ENCODE measurements at places on chromosomes 4 and X. TPM values are rescaled to one million over a fixed set of nuclear protein-coding genes. Genes with fewer than 3 reads are reported as not detected.

DNA sequence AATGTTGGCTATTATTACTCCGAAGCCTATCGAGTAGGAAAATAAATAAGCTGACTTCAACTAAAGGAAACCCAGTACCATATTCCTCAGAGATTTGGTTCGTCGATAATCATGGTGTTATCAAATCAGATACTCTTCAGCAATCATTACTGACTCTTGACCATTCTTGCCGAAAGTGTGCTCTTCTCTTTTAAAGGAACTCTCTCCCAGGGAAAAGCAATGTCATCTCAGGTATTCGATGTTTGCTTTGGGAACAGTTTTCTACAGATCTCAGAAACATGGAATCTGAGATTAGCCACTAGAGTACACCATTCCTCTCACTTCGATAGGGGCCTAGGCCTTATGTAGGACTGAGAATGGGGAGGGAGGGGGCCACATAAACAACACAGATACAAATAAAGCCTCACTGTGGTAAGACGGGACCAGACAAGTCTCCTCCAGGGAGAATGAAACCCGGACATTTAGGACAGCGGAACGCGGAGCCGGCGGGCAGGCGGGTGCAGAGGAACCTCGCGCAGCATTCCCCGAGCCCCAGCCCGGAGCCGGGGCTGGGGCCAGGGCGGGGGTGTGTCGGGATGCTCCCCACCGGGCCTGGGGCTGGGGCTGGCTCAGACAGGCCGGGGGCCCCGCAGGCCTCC is 581 bp downstream of the DNAJB14 start:
- no peak for DNase-seq

The ASB5 gene
- polyA plus RNA-seq, result 0.15 TPM

DNA sequence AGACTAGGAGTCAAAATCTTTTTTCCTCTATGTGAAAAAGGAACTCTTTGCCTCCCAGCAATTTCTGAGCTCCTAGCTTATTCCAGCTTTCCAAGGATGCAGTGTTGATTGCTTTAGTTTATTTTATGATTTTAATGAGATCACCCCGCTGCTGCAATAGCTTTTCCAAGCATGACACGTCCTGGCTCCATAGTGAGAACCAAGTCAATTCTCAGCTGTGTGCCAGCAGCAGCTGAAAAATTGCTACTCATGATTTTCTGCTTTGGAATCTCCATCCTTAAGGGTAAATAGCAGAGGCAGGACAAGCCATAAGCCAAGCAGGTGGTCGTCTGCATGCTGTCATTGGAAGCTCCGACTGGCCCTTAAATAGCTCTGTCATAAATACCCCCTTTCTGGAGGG is 64.5 kb downstream of the FTHL17 start:
- no peak for DNase-seq

The SSX7 gene
- not detected for polyA plus RNA-seq

DNA sequence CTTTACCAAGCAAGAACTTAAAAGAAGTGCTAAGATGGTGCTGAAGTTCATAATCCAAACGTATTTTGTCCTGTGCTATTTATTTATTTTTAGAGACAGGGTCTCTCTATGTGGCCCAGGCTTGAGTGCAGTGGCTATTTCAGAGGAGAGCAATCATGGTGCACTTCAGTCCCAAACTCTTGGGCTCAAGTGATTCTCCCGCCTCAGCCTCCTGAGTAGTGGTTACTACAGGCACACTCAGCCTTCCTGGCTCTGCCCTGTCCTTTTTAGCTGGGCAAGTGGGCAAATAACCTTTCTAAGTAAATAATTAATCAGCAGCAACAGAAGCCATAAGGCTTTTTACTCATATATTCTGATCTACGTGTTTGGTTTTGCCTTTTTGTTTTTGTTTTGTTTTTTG is 2.6 kb downstream of the NSD2 start:
- no peak for DNase-seq

DNA sequence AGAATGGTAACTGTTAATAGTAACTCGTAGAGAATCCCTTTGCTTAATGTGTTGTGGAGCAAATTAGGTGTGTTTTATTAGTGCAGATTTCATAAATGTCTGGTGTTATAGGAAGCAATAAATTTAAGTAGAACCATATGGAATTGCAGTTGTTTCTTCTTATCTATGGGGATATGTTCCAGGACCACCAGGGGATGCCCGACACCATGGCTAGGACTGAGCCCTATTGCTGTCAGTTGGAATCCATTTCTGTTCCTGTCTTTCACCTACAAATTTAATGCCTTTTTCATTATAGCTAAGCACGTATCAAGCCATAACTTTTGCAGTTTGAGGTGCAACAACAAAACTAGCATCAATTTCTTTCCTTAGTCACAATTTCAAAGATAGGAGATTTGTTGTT is 72.5 kb downstream of the DDIT4L start:
- no peak for DNase-seq

DNA sequence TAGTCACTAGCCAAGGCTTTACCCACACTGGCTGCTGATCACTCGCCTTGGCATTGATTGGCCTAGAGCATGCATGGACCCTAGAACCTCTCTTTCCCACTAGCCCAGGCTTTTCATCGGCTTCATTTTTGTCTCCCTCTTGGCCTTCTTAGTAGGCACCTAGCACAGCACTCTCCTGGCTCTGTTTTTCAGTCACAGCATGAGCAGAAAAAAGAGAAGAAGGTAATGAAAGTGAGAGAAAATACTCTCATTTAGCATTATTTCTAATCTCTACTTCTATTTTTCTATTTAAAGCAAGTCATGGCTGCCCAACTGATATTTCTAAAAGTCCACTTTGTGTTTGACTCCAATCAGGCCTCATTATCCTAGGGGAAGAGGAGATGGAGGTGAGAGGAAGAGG is 267.2 kb downstream of the FBXO8 start:
- no peak for DNase-seq

GRCh38 chrX:22069586-22069985 is 37.5 kb downstream of the PHEX start:
- no peak for DNase-seq

The KIT gene
- 17.8 TPM for polyA plus RNA-seq

The SMIM10 gene
- polyA plus RNA-seq, result 9.8 TPM

DNA sequence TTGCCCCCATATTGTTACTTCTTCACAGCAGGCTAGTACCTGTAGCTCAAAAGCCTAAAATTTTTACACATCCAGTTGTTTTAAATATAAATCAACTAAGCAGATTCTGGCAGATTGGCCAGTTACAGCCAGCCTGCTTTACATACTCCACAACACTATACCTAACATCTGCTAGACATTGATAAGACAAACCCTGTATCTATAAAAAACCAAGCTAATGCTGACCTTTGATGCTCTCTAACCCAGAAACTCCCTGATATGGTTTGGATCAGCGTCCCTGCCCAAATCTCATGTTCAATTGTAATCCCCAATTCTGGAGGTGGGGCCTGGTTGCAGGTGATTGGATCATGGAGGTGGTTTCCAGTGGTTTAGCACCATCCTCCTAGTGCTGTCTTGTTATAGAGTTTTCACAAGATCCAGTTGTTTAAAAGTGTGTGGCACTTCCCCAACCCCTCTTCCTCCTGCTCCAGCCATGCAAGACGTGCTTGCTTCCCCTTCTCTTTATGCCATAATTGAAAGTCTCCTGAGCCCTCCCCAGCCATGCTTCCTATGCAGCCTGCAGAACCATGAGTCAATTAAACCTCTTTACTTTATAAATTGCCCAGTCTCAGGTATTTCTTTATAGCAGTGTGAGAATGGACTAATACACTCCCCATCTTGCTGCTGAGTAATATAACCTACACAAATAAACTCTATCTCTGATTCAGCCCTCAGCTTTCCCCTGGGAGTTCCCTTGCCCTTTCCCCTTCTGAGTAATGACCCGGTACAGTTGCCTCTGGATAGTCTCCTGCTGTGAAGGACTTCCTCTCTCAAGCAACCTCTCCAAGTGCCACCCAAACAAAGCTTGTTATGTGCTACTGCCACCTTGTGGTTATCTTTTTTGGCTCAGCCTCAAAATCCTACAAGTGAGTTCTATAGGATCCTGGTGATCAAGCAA is 39.6 kb downstream of the ZCCHC13 start:
- peak; percentile 3 for DNase-seq

DNA sequence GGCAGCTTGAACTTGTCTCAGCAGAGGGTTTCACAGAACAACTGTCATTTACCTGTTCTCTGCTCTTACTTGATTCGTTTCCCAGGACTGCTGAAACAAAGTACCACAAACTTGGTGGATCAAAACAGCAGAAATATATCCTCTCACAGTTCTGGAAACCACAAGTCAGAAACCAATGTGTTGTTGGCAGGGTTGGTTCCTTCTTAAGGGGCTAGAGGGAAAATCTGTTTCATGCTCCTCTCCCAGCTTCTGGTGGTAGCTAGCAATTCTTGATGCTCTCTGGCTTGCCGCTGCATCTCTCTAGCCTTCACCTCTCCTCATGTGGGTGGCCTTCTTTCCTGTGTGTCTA is 4.7 kb downstream of the TLR8 start:
- no peak for DNase-seq

- no peak for DNase-seq
Observed at GRCh38 chr4:126784966-126785580, 847.7 kb upstream of the INTU start.

- no peak for DNase-seq
Observed at GRCh38 chr4:125322366-125322730, 7.6 kb downstream of the FAT4 start.

DNA sequence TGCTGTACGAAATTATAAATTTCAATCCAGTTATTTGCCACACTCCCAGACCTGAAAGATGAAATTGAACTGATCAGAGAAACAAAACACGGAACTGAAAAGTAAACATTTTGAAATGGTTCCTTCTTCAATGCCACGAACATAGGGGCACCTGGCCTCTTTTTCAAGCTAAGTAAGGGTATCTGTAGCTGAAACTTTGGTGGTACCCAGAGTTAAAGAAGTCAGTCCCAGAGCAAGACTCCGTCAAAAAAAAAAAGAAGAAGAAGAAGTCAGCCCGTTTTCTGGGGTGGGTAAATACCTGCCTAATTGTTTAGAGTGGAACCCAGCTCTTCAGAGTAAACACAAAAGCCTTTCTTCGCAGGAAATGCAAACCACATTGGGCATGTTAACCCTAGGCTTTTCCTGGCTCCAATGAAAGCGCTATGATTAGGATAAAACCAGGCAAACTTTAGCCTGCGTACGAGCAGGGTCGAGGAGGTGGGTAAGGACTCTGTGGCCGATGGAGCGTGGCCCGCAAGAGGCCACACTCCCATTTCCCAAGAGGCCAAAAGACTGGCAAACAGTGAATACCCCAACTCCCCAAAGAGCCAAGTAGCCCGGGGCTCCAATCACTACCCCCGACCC is 1.3 kb downstream of the ANTXR2 start:
- no peak for DNase-seq

The HHIP gene
- 1.9 TPM for polyA plus RNA-seq

The GAB1 gene
- polyA plus RNA-seq, result 49.3 TPM

- DNase-seq, result no peak
Observed at GRCh38 chr4:156774422-156774821, 197.2 kb downstream of the PDGFC start.

The KIAA1210 gene
- polyA plus RNA-seq, result 2.2 TPM

DNA sequence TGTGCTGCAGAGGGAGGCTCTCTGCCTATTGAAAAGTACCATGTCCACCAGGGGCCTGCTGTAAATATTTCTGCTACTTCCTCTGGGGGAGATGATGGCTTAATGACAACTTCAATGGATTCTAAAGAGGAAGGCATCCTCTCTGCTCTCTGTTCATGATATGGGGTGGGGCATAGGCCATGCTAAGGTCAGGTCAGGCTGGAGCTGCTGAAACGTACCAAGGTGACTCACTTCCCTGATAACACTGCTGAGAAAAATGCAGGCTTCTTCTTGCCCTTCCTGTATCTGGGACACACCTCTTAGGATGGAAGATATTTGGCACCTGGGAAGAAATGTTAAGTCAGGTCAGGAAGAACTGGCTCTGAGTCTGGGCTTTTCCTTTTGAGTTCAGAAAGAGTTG is 31.5 kb downstream of the HS3ST1 start:
- no peak for DNase-seq

- no peak for DNase-seq
Observed at GRCh38 chrX:48468693-48469691, 1.1 kb downstream of the SLC38A5 start.

GRCh38 chr4:24877868-24878635 is 34.8 kb downstream of the CCDC149 start:
- DNase-seq, result no peak

GRCh38 chrX:46381630-46382029 is 163.6 kb downstream of the ZNF674 start:
- DNase-seq, result no peak

- DNase-seq, result no peak
Observed at GRCh38 chr4:10102474-10103332, 13.9 kb downstream of the WDR1 start.

DNA sequence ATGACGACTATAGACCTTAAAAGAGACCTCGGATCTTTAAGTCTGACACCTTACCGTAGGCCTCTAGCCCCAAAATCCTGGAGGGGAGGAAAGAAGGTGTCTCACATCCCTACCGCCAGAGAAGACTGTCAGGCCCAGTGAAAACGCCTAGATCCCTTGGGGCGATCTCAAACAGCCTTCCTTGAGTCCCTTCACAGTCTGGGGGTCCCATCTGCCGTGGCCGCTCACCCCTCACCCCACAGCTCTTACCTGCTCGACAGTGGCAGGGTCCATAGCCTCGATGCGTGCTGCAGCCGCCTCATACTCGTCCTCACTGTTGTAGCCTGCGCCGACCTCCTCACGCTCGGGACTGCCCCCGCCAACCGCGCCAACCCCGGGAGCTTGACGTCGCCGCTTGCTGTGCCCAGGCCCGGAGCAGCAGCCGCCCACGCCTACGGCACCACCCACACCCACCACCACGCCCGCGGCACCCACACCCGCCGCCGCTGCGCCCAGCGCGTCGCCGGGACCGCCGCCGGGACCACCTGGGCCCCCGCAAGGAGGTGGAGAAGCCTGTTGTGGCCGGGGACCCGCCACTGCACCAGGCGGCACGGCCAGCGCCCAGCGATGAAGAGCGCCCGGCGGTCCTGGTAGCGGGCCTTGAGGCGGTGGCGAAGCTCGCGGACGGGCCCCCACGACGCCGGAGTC is 536 bp downstream of the OTUD5 start:
- DNase-seq, result no peak

The RIBC1 gene
- polyA plus RNA-seq, result 3.5 TPM

DNA sequence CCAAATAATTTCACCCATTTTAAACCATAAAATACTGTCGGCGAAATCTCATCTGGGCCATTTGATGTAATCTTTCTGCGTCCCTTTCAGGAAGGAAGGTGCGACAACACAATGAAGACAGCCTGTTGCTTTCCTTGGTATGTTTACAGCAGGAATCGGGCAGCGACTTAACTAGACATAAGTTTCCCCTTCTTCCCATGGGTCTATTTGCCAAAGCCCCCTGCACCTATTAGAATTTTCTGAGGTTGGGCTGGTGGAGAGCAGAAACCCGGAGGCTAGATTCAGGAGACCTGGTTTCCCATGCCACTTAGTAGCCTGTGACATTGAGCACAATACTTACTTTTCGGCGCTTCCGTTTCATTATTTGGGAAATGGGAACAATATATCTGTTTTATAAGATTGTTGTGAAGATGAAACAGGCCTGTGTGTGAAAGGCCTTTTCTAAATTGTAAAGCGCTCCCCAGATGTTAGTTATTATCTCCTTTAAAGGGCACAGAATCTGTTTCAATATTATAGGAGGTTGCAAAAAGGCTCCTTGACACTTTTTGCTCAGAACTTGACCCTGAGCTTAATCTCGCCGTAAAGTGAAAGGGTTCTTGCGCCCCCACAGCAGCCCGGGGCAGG is 552 bp upstream of the AFF1 start:
- DNase-seq, result no peak

The G6PD gene
- polyA plus RNA-seq, result 40.9 TPM

- DNase-seq, result no peak
Observed at GRCh38 chrX:46588263-46588662, 14.7 kb downstream of the CHST7 start.

- DNase-seq, result no peak
Observed at GRCh38 chr4:57194068-57194611, 84.0 kb upstream of the IGFBP7 start.

The FAM53A gene
- polyA plus RNA-seq, result 1.7 TPM

The TSPAN7 gene
- polyA plus RNA-seq, result 62.3 TPM
